Adipocyte (in vitro differentiated cells): ENCODE measurements at places on chromosomes 13 and 19.

GRCh38 chr19:34573226-34573864 is 91.8 kb downstream of the WTIP start:
- no peak for DNase-seq

DNA sequence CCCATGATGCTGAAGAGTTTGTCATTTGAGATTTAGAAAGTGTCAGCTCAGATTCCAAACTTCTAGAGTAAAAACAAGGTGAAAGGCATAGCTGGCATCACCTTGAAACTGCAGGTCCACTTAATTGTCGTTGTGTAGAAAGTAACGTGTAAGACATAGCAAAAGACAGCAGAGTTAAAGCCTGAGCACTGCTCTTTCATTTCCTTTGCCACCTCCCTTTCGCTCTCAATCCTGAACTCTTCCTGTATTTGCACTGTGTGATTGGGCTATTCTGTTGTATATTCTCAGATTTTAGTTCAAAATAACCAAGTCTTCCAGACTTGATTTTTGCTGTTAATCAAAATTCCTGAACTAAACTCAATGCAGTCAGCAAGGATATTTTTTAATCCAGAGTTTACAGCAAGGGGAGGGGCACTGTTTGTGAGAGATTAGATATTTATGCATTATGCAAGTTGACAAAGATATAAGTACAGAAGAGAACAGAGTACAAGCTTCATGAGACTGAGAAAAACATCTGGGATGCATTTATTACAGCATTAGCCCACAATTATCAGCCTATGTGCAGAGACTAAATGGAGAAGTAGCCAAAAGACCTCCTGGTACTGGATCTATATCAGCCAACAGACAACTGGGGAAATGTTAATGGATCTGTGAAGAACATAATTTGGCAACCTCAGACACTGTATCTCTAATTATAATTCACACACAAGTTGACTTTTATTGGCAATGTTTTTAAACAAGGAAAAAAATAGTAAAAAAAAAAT is 328.6 kb downstream of the SUCLA2 start:
- peak; percentile 5 for DNase-seq

- DNase-seq, result peak; percentile 93
Measured at GRCh38 chr19:54191011-54191810, at the start of gene TSEN34. Gene TSEN34, plus strand, starts transcription at chr19:54191308. Its CDS starts 57 bp downstream, at chr19:54191365.

DNA sequence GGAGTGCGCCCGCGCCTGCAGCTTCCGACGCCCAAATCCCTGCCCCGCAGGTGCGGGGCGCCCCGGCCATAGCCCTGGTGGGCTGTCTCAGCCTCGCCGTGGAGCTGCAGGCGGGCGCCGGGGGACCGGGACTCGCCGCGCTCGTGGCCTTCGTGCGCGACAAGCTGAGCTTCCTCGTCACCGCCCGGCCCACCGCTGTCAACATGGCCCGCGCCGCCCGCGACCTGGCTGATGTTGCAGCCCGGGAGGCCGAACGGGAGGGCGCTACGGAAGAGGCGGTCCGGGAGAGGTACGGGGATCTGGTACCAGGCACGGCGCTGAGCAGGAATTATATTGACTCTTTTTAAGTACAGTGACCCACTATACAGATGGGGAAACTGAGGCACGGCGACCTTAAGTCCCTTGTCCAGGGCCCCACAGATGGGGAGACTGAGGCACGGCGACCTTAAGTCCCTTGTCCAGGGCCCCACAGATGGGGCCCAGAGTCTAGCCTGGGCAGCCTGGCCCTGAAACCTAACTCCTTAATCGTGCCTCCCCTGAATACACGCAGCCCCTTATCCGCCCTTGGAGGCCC is 586 bp downstream of the MRI1 start:
- DNase-seq, result peak; percentile 56

DNA sequence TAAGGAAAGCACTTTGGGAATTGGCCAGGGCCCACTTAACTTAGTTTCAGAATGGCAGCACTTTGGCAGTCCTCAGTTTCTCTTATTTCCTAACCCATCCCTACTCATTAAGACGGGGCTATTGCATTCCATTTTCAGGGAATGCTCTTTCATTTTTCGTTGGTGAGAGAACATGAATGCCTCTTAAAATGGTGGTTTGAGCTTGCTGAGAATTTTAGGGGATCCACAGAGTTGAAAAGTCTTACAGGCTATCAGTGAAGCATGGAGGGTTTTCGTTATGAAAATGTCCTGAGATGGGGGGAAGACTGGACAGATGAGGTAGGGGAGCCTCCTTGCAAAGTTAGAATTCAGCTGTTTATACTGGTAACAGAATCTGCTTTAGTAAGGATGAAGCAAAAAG is 71.4 kb downstream of the LRCH1 start:
- DNase-seq, result no peak

GRCh38 chr19:13926715-13927114 is 11.5 kb downstream of the PODNL1 start:
- DNase-seq, result no peak

DNA sequence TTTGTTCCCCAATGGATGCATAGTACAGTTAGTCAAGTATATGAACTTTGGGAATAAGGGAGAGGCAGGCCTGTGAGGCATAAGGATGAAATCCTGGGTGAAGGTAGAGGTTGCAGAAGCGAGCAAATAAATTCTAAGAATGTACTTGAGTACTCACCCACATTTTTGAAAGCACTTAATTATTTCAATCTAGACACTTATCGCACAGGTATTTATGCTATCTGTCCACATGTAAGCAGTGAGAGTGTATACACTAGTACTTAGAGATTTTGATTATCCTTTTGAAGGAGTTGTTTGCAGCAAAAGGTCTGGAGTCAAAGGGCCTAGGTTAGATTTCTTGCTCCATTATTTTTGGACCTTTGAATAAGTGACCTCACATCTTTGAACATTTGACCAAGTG is 77.7 kb downstream of the LMO7 start:
- DNase-seq, result no peak

DNA sequence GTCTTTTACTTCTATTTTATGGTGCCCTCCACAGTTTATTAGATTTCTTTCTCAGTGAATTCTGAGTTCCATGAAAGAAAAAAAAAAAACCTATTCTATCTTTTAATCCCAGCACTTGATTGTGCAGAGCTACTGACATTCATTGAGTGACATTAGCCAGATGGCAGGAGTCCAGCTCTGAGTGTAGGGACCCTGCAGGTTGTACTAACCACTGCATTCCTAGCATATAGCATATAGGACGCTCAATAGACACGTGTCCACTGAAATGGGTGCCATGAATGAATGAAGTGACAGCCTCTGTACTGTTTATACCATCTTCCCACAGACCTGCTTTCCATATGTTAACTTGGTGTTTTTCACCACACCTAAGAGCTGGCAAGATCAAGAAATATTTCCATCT is 206.3 kb downstream of the RAP2A start:
- DNase-seq, result no peak
